ENCODE measurements at places on chromosomes 11 and 22. TPM values are rescaled to one million over a fixed set of nuclear protein-coding genes. Genes with fewer than 3 reads are reported as not detected.
A peak's percentile ranks its signal among the peaks of the same experiment; 100 is the strongest.

GRCh38 chr11:103659206-103659618 lies 377.2 kb upstream of the DDI1 start:
- DNase-seq: no peak

Gene DEPDC5
- total RNA-seq: 43.6 TPM

DNA sequence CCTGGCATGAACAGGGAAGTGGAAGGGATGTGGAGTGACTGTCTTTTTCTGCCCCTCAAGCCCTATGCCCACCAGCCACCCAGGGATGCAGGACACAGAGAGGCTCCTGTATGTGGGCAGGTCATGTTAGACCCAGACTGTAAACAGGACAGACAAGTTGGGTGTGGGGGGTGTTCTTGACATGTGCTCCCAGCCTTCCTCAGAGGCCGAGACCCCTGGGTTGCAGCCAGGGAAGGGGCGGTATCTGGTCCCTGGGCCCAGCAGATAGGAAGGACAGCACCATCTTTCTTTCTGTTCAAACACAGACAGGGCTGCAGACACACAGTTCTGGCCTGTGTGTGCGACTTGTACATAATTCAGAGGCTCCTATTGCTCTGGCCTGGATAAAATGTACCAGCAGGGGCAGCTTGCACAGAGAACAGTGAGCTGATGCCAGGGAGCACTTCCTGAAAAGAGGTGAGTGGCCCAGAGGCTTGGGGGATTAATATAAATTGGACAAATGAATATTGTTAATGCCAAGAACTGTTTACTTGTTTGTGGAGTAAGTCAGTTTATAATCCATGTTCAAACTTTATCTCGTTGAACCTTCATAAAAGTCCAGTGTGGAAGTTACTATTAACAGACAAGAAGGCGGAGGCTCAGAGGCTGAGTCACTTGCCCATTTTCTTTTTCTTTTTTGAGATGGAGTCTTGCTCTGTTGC lies 16.6 kb downstream of the GDPD5 start:
- DNase-seq: no peak

GRCh38 chr22:48827904-48828555 lies 999.6 kb downstream of the BRD1 start:
- DNase-seq: no peak

Gene BACE1
- 2.6 TPM for total RNA-seq

- DNase-seq: no peak
Measured at GRCh38 chr11:108866781-108867180, 201.9 kb downstream of the DDX10 start.

Gene TCF20
- total RNA-seq: 77.0 TPM

- DNase-seq: no peak
Measured at GRCh38 chr11:35714882-35715627, 52.5 kb downstream of the TRIM44 start.

Gene MN1
- 0.28 TPM for total RNA-seq

GRCh38 chr11:37861671-37862070 lies 1263.6 kb upstream of the RAG2 start:
- no peak for DNase-seq

Gene APOBEC3G
- total RNA-seq: 116 TPM

DNA sequence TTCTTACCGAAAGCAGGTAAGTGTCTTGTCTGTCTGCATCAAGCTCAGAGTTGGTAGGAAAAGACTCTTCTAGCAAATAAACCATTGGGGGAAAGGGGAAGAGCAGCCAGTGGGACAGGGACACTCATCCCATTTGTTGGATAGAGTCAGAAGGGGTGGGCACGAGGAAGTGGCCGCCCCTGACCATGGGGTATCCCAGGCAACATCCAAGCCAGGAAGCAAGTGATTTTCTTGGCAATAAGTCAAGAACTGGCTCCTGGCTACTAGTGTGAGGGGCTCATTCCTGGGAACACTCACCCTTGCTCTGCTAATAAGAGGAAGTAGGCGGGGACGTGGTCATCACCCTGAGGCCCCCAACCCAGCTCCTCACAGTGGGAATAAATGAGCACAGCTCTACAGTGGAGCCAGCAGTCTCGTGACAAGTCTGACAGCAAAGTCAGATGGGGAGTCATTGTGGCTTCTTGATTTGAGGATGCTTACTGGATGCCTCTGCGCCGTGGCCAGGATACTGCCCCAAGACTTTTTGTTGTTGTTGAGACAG lies 6.7 kb downstream of the SLC25A18 start:
- no peak for DNase-seq

DNA sequence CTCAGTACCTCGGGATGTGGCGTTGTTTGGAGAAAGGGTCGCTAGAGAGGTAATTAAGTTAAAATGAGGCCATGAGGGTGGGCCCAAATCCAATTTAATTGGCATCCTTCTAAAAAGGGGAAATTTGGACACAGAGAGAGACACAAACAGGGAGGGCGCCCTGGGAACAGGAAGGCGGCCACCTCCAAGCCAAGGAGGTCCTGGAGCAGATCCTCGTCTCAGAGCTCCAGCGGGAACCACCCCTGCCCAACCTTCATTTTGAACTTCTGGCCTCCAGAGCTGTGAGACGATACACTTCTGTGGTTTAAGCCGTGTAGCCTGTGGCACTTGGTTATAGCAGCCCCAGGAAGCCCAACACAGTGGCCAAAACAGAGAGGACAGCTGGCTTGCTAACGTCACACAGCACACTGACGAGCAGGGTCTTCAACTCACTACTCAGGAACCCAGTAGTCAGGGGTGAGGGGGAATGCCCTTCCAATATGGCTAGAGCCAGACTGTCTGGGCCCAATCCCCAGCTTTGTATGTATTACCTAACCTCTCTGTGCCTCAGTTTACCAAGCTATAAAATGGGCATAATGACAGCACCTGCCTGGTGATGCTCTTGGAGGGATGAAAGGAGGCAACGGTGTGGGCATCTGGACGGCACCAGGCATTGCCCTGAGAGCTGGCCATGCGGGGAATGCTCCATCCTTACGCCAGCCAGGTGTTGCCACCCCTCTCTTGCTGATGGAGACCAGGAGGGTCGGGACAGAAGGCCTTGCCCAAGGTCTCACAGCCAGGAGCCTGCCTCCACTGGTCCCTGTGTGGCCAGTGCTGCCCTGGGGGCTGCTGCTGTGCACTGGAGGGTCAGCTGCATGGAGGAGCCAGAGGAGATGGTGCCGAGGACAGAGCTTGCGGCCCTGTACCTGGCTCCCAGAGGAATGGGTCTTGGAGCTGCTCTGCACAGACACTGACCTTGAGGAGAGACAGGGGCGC lies 53.3 kb upstream of the LINC01488 start:
- DNase-seq: peak; percentile 4

GRCh38 chr11:42043312-42043711 lies 583.9 kb upstream of the LRRC4C start:
- DNase-seq: no peak

Gene ARHGAP20
- total RNA-seq: 0.14 TPM

- no peak for DNase-seq
Measured at GRCh38 chr22:44711241-44711560, 9.2 kb downstream of the PRR5 start.

Gene ADAMTS8
- not detected for total RNA-seq

- DNase-seq: no peak
Measured at GRCh38 chr11:114953039-114953438, 274.7 kb downstream of the NXPE2 start.

- no peak for DNase-seq
Measured at GRCh38 chr11:103581760-103582159, 454.7 kb upstream of the DDI1 start.

DNA sequence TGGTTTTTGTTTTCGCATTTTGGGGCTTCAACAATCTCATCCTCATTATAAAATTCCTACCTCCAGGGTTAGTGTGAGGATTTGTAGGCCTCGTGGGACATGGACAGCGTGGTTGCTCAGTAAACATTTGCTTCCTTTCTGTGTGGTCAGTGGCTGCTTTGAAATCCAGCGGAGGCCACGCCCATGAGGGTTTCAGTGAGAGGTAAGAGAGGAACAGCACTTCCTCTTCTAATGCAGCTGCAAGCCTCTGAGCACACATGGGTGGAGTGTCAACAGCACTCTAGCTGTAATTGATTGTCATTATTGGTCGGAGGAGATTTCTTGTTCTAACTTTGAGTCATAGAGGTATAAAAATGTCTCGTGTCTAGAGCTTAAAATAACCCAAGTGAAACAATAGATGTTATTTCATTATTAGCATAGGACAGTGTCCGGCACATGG lies 6.0 kb upstream of the ARHGAP42 start:
- peak; percentile 45 for DNase-seq

DNA sequence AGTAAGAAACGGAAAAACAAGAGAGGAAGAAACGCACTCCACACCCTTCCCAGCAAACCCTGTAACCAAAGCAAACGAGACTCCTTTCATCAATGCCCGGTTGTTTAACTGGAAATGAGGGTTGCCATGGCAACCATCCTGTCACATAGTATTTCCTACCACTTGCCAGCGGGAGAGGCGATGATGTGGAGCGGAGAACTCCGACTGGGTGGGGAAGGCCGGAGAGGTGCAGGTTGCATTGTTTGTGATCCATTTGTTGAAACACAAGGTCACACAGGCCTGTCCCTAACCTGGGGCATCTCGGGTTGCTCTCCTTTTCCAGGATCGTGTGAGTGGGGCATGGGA lies 609.9 kb downstream of the BUD13 start:
- DNase-seq: no peak

DNA sequence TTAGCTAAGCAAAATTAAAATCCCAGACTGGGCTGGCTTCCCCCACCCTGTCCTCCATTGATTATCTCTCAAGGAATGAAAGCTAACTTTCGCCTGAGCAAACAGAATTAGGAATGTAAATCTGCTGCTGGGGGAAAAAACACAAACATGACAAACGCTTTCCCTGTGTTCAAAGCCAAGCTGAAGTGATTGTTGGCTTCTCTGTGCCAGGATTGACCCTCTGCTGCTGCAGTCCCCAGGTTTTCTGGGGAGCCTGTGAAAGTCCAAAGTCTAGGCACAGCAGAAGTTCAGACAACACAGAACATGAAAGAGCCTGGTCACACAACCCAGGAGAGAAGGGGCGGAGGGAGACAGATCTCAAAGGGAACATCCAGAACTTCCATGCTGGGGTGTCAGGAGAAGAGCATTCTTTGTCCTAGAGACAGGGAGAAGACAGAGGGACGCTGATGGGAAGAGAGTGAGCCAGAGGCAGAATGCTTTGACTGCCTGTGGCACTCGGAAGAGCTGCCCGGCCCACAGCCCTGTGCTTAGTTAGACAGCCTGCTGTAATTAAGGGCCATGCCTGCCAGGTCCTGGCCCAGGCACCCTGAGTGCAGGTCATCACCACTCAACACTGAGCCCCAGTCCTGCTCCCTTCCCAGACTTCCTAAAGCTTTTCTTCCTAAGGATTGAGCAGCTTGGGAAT lies 6.9 kb downstream of the PATZ1 start:
- DNase-seq: no peak

DNA sequence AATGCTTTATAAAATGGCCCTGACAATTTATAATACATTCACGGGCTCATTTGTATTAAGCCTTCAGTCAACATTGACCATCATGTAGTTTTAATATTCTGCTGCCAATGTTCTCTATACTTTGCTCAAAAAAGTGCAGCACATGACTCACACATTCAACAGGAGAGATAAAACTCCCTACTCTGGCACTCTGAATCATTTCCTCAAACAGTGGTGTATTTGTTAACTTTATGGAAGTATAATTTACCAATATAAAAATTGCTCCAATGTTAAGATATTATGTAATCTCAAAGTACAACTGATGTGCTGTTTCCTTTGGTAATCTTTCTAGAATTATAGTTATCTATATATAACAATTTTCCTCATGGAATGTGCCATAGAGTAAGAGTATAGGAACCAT lies 39.9 kb downstream of the MAML2 start:
- DNase-seq: no peak

GRCh38 chr11:129374993-129375750 lies 476 bp upstream of the BARX2 start:
- peak; percentile 48 for DNase-seq

Gene CHRNA10
- 2.4 TPM for total RNA-seq

- no peak for DNase-seq
Measured at GRCh38 chr11:69825941-69826340, 6.7 kb upstream of the FGF3 start.

- DNase-seq: no peak
Measured at GRCh38 chr11:24932110-24933000, 435.5 kb downstream of the LUZP2 start.

Gene HEPHL1
- total RNA-seq: not detected

Gene NLRP14
- not detected for total RNA-seq

- no peak for DNase-seq
Measured at GRCh38 chr11:85694385-85694980, 8.5 kb upstream of the CCDC89 start.

DNA sequence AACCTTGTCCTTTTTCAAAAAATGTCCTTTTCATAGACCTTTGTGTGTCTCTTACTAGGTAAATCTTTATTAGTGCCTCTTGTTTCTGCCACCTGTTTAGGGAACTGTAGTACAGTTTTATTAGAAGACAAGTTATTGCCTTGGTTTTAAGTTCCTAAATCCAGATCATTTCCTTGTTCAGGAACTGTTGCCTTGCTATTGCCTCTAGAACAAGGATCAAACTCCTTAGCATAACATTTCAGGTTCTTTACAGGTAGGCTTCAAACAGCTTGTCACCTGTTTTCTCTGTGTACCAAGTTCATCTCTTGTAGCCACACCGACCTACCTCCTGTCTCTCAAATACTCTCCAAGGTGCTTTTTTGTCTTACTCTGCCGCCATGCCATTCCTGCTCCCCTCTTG lies 75.2 kb downstream of the MTMR3 start:
- no peak for DNase-seq

Gene NAV2
- total RNA-seq: 4.1 TPM

GRCh38 chr11:80700386-80700785 lies 1259.6 kb upstream of the TENM4 start:
- DNase-seq: no peak

GRCh38 chr11:66414120-66414934 lies 6.5 kb upstream of the NPAS4 start:
- DNase-seq: no peak

Gene CYB561A3
- 44.7 TPM for total RNA-seq

Gene PHLDA2
- total RNA-seq: 0.55 TPM

DNA sequence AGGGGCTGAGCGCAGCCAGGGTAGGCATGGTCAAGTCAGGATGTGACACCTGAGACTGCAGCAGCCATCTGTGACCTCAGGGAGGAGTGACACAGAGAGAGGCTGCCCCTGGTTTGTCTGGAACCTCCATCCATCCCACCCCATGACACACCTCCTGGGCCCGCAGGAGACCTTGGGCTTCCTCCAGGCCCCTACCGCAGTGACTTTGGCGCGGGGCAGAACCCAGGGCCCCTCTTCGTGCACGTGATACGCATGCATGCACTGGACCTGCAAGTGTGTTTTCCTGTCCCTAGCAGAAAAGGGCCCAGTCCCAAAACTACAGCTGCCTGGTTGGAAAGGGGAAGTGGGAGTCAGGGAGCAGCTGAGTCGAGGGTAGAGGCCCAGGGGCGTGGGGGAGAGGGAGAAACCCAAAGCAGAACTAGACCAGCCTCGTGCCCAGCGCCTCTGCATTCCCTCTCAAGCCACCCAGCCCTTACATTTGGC lies 7.9 kb upstream of the CYTH4 start:
- no peak for DNase-seq

Gene SAA2
- not detected for total RNA-seq

DNA sequence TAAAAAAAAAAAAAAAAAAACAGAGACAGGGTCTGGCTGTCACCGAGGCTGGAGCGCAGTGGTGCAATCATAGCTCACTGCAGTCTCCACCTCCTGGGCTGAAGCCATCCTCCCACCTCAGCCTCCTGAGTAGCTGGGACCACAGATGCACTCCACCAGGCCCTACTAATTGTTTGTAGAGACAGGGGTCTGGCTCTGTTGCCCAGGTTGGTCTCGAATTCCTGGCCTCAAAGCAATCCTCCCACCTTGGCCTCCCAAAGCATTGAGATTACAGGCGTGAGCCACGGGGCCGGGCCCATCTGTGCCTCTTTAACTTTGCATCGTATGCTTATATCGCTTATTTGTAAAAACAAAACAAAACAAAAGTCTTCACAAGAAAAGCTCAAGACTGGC lies 3.1 kb downstream of the CPT1A start:
- DNase-seq: peak; percentile 53

- peak; percentile 70 for DNase-seq
Measured at GRCh38 chr11:118924591-118925585, 838 bp downstream of the BCL9L start.

Data from activated naive CD8-positive, alpha-beta T cell treated with anti-CD3 and anti-CD28 coated beads, Interleukin-2, amount 10 ng/mL, durations not matched to agents 7 days and 5 days (primary cell).